Small intestine (tissue), 16 donors: ENCODE measurements at places on chromosomes 3 and 15. TPM values are rescaled to one million over a fixed set of nuclear protein-coding genes. Genes with fewer than 3 reads are reported as not detected.

- no peaks in the 10 kb centered on the region for H3K36me3 ChIP-seq
- no peak for DNase-seq
- H3K4me3 ChIP-seq, result no peak overlapping the region
- H3K4me1 ChIP-seq, result peaks cover 4% of the 10 kb centered on the region
- no peaks in the 10 kb centered on the region for H3K27me3 ChIP-seq
Measured at GRCh38 chr15:70748281-70748747, 15.0 kb downstream of the UACA start.

GRCh38 chr3:193897731-193898180 lies 238.2 kb upstream of the HES1 start:
- no peaks in the 10 kb centered on the region for H3K36me3 ChIP-seq
- H3K27ac ChIP-seq, result no peak overlapping the region
- H3K4me3 ChIP-seq, result no peak overlapping the region
- no peaks in the 10 kb centered on the region for H3K4me1 ChIP-seq

DNA sequence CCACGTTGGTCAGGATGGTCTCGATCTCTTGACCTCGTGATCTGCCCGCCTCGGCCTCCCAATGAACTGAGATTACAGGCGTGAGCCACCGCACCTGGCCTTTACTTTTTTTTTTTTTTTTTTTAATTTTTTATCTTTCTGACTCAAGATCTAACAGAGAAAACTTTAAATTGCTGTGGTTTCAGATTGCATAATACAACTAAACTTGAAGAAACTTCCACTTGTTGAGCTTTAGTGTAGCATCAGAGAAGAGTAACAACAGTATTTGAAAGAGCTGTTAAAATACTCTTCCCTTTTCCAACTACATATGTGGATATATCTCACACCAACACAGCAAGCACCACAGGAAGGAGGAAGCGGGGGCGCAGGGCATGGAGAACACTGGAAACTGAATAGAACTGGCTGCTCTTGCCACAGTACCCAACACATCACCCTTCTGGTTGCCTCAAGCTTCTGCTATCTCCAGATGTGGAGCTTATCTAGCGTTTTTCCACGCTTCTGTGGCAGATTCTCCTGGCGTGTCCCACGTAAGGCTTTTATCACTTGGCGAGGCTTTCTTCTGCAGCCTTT lies 45.4 kb downstream of the MAP6D1 start:
- H3K4me1 ChIP-seq, result no peaks in the 10 kb centered on the region
- H3K27me3 ChIP-seq, result no peaks in the 10 kb centered on the region
- DNase-seq, result no peak

Gene SEMA5B
- polyA plus RNA-seq, result 4.0 TPM

GRCh38 chr15:63363292-63363691 lies 18.4 kb downstream of the CA12 start:
- H3K36me3 ChIP-seq, result no peaks in the 10 kb centered on the region
- no peak for DNase-seq
- peaks cover 3% of the 10 kb centered on the region for H3K27me3 ChIP-seq
- H3K4me3 ChIP-seq, result no peak overlapping the region
- H3K27ac ChIP-seq, result no peak overlapping the region
- no peaks in the 10 kb centered on the region for H3K4me1 ChIP-seq
